Retina (tissue), 1 donor: ENCODE measurements at places on chromosomes 4 and X.
A peak's percentile ranks its signal among the peaks of the same experiment; 100 is the strongest.

DNA sequence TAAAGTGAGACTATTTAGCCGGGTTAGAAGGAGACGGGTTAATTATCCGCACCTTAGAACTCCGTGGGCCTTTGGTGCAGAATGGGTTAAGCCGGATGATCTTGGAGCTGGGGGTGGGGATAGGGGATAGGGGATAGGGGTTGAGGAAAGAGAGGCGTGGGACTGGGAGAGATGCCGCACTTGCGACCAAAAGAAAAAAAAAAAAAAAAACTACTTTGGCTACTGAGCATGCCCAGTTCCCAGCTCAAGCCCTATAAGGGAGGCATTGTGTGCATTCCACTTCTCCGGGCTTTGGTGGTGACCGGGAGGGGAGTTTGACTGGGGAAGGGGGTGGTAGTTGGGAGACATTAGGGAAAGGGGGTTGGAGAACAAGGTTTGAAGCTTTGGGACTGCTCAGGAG, at the start of gene SLITRK4:
Gene SLITRK4, minus strand, starts transcription at position 187 of the 400 bp plus-strand sequence. CDS start 4,993 bp downstream, outside the sequence.
- peak; percentile 62 for DNase-seq

- no peak for DNase-seq
Measured at GRCh38 chr4:30718641-30719453, 1.3 kb upstream of the PCDH7 start.

- no peak for DNase-seq
Measured at GRCh38 chr4:122898370-122899150, 23.8 kb downstream of the NUDT6 start.

DNA sequence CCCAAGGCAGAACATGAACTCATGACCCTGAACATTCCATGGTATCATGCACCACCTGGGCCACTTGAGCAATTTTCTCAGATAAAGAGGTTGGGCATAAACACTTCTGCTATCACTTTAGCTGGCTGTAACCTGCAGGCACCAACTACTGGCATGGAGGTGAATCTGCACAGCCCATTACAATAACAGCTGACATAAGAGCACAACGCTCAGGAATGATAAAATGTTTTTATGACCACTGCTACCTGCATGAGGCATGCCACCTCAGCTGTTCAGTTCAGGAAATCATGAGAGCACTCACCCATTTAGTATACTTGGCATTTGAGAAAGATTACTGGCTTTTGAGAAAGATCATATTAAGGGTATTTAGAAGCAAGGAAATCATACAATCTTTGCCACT, 85.7 kb upstream of the SPIN4 start:
- DNase-seq: no peak

DNA sequence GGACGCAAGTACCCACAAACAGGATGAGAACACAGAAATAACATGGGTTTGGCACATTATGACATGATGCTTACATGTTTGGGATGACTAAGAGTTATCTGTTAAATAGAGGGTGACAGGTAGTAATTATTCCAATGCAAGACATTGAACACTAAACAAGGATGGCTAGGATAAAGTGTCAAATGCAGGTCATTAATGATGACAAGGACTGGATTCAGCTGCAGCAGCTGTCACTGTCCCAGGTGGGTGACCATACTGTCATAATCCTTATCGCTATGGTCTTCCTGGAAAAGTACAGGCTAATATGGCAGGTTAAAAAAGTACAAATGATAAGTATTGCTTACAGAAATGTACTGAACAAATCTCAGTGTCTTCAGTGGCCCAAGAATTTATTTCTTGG, 123.9 kb downstream of the ANTXR2 start:
- no peak for DNase-seq

DNA sequence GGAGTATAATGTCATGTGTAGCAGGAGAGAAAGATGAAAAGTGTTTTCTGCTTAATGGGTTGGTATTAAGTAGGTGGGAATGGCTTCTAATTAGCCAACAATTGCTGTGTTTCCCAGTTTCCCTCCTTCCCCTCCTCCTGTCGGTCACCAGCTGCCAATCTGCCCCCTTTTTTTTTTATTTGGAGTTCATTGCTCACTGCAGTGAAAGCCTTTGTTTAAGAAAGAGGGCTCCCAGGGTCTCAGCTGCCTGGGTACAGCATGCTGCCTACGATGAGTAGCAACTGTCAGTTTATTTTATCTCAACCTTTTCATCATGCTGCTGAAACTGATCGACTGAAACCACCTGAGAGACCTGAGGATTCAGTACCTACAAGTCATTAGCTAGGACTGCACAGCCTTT, 149.0 kb downstream of the POU4F2 start:
- DNase-seq: peak; percentile 80

DNA sequence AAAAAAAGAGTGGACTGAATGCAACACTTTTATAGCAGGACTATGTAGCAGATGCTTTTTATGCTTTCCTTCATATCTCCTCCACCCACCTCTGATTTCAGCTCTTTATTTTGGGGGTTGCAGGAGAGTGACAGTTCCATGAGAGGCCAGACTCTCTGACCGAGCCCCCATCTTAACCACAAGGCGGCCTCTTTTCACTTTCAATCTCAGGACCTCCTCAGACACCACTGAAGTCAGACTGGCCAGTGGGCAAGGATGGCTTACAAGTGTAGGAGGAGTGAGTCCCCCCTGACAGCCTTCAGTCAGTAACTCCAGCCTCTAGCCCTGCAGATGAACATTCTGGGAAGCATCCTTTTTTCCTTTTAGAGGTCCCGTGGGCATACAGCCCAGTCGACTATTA, 140.8 kb downstream of the FRAS1 start:
- DNase-seq: no peak

- no peak for DNase-seq
Measured at GRCh38 chr4:154471526-154472331, 19.9 kb downstream of the DCHS2 start.

GRCh38 chrX:107552930-107553329, 75.4 kb upstream of the PRPS1 start:
- DNase-seq: no peak

DNA sequence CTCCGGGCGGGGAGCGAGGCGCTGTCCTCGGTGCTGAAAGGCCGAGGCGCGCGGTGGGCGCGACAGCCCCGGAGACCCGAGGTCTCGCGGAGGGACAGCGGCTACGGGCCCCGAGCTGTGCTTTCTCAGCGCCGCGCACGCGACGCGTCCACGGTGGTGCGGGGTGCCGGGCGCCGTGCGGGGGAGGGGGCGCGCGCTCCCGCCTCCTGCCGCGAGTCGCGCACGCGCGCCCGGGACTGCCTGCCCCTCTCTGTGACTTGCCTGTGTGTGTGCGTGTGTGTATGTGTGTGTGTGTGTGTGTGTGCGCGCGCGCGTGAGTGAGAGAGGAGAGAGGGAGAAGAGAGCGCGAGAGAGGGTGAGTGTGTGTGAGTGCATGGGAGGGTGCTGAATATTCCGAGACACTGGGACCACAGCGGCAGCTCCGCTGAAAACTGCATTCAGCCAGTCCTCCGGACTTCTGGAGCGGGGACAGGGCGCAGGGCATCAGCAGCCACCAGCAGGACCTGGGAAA, at the start of gene GRIA2:
Gene GRIA2, plus strand, starts transcription at position 358 of the 511 bp plus-strand sequence. CDS start 315 bp downstream, outside the sequence.
- peak; percentile 93 for DNase-seq

GRCh38 chr4:186297013-186297645, 31.1 kb downstream of the F11 start:
- peak; percentile 73 for DNase-seq

- no peak for DNase-seq
Measured at GRCh38 chrX:155031657-155032056, 5.0 kb downstream of the FUNDC2 start.
